ENCODE measurements at places on chromosomes 6 and 20. TPM values are rescaled to one million over a fixed set of nuclear protein-coding genes. Genes with fewer than 3 reads are reported as not detected.

Gene CALHM4
- total RNA-seq: not detected

Gene C20orf96
- total RNA-seq: 7.3 TPM

Gene BPIFB6
- total RNA-seq: not detected

Gene POU5F1
- 32.7 TPM for total RNA-seq

Gene HLA-G
- 0.45 TPM for total RNA-seq

Gene SERPINB6
- 53.1 TPM for total RNA-seq

Gene MED23
- total RNA-seq: 31.9 TPM

Gene ZNF391
- 3.7 TPM for total RNA-seq

Gene COL12A1
- total RNA-seq: 20.4 TPM

Gene MACROD2
- total RNA-seq: 28.1 TPM

Gene PGBD1
- total RNA-seq: 3.1 TPM

Gene KATNA1
- total RNA-seq: 13.1 TPM

Gene CCN6
- total RNA-seq: not detected

Gene GGTLC1
- total RNA-seq: not detected

Gene LAMP5
- 0.17 TPM for total RNA-seq

Gene TMEM170B
- 2.2 TPM for total RNA-seq

Gene GTSF1L
- total RNA-seq: not detected

Gene TREM2
- total RNA-seq: not detected

Gene TGM3
- total RNA-seq: not detected

Gene SLC16A10
- total RNA-seq: 2.6 TPM

Gene IMPG1
- not detected for total RNA-seq

Gene LAMA5
- 763 TPM for total RNA-seq

Gene CALHM5
- total RNA-seq: not detected

Gene ENPP4
- 16.7 TPM for total RNA-seq

Gene OR2J3
- not detected for total RNA-seq

Gene VSX1
- not detected for total RNA-seq

Gene NRSN1
- total RNA-seq: 0.14 TPM

Gene CALHM6
- total RNA-seq: 1.4 TPM

Gene ARMC12
- total RNA-seq: not detected

Gene ADGRB3
- total RNA-seq: 0.09 TPM

Gene PREP
- 62.4 TPM for total RNA-seq

Gene C6orf141
- 60.9 TPM for total RNA-seq

Gene C20orf144
- 0.45 TPM for total RNA-seq

Gene RBPJL
- total RNA-seq: not detected

Gene SRMS
- not detected for total RNA-seq

Gene LRRC1
- 26.6 TPM for total RNA-seq

Gene ASIP
- total RNA-seq: not detected

Gene BLOC1S5
- 10.5 TPM for total RNA-seq

Gene C6orf15
- not detected for total RNA-seq

Gene POPDC3
- 3.8 TPM for total RNA-seq

Gene TOX2
- not detected for total RNA-seq

Gene PRPH2
- not detected for total RNA-seq

Gene LAMA2
- total RNA-seq: 0.80 TPM

Gene VSTM2L
- 2.8 TPM for total RNA-seq
